ENCODE measurements at places on chromosomes 3 and 15. TPM values are rescaled to one million over a fixed set of nuclear protein-coding genes. Genes with fewer than 3 reads are reported as not detected.

The NCK1 gene
- 40.3 TPM for polyA plus RNA-seq

The ST3GAL6 gene
- polyA plus RNA-seq = 0.15 TPM

The NRG4 gene
- polyA plus RNA-seq = not detected

The CCRL2 gene
- 0.39 TPM for polyA plus RNA-seq

The SLC22A14 gene
- not detected for polyA plus RNA-seq

The GOLGA6D gene
- not detected for polyA plus RNA-seq

The ASB14 gene
- polyA plus RNA-seq = 0.11 TPM

The PCOLCE2 gene
- polyA plus RNA-seq = not detected

The C2CD4B gene
- not detected for polyA plus RNA-seq

The NME9 gene
- polyA plus RNA-seq = 1.1 TPM

The ZNF80 gene
- 0.64 TPM for polyA plus RNA-seq

The TARS3 gene
- 8.9 TPM for polyA plus RNA-seq

The RARB gene
- polyA plus RNA-seq = 0.07 TPM

The RBP2 gene
- polyA plus RNA-seq = not detected

The LRRIQ4 gene
- polyA plus RNA-seq = not detected

The C2CD4A gene
- 0.08 TPM for polyA plus RNA-seq

The CD200R1 gene
- polyA plus RNA-seq = 22.6 TPM

The ZNF860 gene
- 0.07 TPM for polyA plus RNA-seq

The STRIT1 gene
- polyA plus RNA-seq = not detected

The COL6A6 gene
- polyA plus RNA-seq = not detected

The FOXB1 gene
- polyA plus RNA-seq = not detected

The TMC3 gene
- polyA plus RNA-seq = 0.05 TPM

The WNT7A gene
- polyA plus RNA-seq = 8.3 TPM

The CDCP1 gene
- 0.24 TPM for polyA plus RNA-seq

The SHF gene
- polyA plus RNA-seq = 0.66 TPM

The HYAL1 gene
- polyA plus RNA-seq = 0.20 TPM

The IL17RC gene
- polyA plus RNA-seq = 8.4 TPM

The MELTF gene
- polyA plus RNA-seq = not detected

The P2RY14 gene
- 0.36 TPM for polyA plus RNA-seq

The CEP19 gene
- 5.4 TPM for polyA plus RNA-seq

The IL17RD gene
- polyA plus RNA-seq = not detected

The KATNBL1 gene
- 45.8 TPM for polyA plus RNA-seq

The IFT57 gene
- polyA plus RNA-seq = 55.2 TPM

The CLDN1 gene
- not detected for polyA plus RNA-seq

The SUMF1 gene
- 38.3 TPM for polyA plus RNA-seq

The TMEM212 gene
- not detected for polyA plus RNA-seq

The TRIM71 gene
- polyA plus RNA-seq = not detected

The CSK gene
- polyA plus RNA-seq = 72.5 TPM

The ADAMTS7 gene
- not detected for polyA plus RNA-seq

The FOXL2NB gene
- not detected for polyA plus RNA-seq

The FAIM gene
- polyA plus RNA-seq = 11.9 TPM

The RHCG gene
- polyA plus RNA-seq = not detected

The ZWILCH gene
- 7.2 TPM for polyA plus RNA-seq

The VEPH1 gene
- not detected for polyA plus RNA-seq

The SMARCC1 gene
- 59.6 TPM for polyA plus RNA-seq

The PTX3 gene
- polyA plus RNA-seq = not detected

The CDC25A gene
- polyA plus RNA-seq = 0.09 TPM

The PAK6 gene
- polyA plus RNA-seq = 0.53 TPM

The NPAP1 gene
- not detected for polyA plus RNA-seq

The GPR15 gene
- 14.2 TPM for polyA plus RNA-seq

The ALCAM gene
- polyA plus RNA-seq = 6.8 TPM

The ANKDD1A gene
- polyA plus RNA-seq = 0.16 TPM

The ZNF385D gene
- not detected for polyA plus RNA-seq

The LRRK1 gene
- polyA plus RNA-seq = 0.50 TPM

The TERC gene
- polyA plus RNA-seq = 0.53 TPM

The EPHA3 gene
- polyA plus RNA-seq = not detected

The ADCY5 gene
- 0.11 TPM for polyA plus RNA-seq

The CTXN2 gene
- not detected for polyA plus RNA-seq

The GOLGA8T gene
- polyA plus RNA-seq = not detected

The TIMP4 gene
- polyA plus RNA-seq = not detected

All from CD4-positive, alpha-beta memory T cell (primary cell).